ENCODE measurements at places on chromosomes 7 and 10. TPM values are rescaled to one million over a fixed set of nuclear protein-coding genes. Genes with fewer than 3 reads are reported as not detected.
A peak's percentile ranks its signal among the peaks of the same experiment; 100 is the strongest.

GRCh38 chr7:93307131-93307660 lies 75.0 kb downstream of the VPS50 start:
- DNase-seq, result no peak

DNA sequence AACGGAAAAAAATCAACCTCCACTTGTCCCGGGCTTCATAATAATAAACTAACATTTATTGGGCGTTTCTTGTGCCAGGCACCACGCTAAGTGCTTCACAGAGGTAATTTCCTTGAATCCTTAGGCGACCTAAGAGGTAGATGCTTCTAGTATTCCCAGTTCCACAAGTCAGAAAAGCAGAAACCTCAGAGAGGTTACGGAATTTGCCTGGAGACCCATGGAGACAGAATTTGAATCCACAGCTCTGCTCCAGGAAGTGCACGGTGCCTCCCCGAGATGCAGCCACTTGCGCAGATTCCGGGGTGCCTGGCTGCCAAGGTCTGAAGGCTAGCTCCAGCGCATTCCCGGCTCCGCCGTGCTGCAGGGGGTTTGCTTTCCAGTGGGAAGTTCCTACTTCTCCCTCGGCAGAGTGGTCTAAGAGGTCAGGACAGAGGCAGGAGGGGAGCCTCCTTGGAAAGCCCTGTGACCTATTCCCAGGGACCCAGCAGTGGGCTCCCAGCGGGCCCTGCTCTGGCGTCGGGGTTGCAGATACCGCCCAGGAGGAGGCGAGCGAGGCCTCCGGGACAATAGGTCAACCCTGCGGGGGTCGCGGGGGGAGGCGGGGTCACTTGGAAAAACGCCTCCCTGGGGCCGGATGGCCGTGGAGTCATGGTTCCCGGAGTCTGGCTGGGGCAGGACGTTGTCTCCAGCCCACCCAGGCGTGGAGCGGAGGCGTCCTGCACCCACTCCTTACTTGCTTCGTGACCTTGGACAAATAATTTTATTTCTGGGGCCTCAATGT lies 10.1 kb upstream of the NKX2-3 start:
- DNase-seq, result no peak

DNA sequence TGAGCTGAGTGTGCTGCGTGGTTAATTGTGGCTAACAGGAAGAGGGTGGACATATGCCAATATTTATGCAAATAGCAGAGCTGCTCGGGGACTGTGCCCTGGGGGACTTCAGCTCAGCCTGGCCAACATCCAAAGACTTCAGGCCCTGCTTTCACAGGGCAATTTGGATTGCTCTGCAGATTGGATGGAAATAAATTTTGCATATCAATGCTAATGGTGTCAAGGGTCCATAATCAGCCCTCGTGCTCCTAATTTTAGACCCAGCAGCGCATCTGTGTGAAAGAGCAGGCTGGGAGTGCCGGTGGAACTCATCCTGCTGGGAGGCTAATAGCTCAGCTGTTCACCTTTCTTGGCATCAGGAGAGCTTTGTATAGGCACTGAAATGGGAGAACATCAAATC lies 270.1 kb downstream of the TCERG1L start:
- no peak for DNase-seq

GRCh38 chr10:78450239-78450638 lies 416.6 kb downstream of the RPS24 start:
- DNase-seq, result no peak

GRCh38 chr7:149569025-149569725 lies 71.6 kb upstream of the ZNF746 start:
- DNase-seq, result no peak

- DNase-seq, result no peak
Observed at GRCh38 chr7:138545123-138545522, 85.1 kb downstream of the TRIM24 start.

- peak; percentile 53 for DNase-seq
Observed at GRCh38 chr10:110009736-110010475, 2.1 kb downstream of the ADD3 start.

GRCh38 chr7:131674131-131674530 lies 117.7 kb upstream of the PODXL start:
- no peak for DNase-seq

DNA sequence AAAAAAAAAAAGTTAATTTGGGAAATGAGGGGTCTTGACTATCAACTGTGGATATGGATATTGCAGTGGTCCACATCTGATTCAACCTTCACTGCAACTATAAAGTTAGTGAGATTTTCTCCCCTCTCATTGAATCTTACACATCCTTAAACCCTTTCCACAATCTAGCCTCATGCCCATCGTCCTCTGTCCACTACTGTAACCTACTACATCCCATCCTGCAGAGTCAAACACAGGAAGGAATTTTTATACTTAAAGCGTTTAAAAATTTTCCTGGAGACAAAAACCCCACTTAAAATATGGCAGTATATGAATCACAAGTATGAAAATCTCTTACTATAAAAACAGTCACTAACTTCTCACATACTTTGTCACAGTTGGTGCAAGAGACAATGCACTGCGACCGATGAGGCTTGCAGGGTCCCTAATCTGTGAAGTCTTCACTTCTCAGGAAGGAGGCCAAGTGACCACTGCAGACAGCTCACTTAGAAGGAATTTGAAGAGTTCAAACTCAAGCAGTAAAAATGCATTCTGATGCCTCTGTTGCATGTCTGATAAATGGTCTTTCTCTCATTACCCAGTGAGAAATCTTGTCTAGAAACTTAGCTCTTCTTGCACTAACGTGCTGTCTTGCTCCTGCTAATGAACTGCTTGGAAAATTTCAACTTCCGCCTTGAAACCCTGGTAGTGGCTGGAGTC lies 50.3 kb upstream of the ST8SIA6 start:
- DNase-seq, result no peak

- DNase-seq, result peak; percentile 87
Observed at GRCh38 chr10:17428351-17429097, 25.9 kb downstream of the ST8SIA6 start.

CYP17A1 gene
- not detected for polyA plus RNA-seq

ZNF25 gene
- 4.7 TPM for polyA plus RNA-seq

MUC3A gene
- not detected for polyA plus RNA-seq

NXPH1 gene
- not detected for polyA plus RNA-seq

HMX3 gene
- polyA plus RNA-seq, result not detected

GIMAP7 gene
- 772 TPM for polyA plus RNA-seq

LRRC18 gene
- polyA plus RNA-seq, result not detected

All from naive thymus-derived CD4-positive, alpha-beta T cell (primary cell).